ENCODE measurements at places on chromosomes 1 and 21.

DNA sequence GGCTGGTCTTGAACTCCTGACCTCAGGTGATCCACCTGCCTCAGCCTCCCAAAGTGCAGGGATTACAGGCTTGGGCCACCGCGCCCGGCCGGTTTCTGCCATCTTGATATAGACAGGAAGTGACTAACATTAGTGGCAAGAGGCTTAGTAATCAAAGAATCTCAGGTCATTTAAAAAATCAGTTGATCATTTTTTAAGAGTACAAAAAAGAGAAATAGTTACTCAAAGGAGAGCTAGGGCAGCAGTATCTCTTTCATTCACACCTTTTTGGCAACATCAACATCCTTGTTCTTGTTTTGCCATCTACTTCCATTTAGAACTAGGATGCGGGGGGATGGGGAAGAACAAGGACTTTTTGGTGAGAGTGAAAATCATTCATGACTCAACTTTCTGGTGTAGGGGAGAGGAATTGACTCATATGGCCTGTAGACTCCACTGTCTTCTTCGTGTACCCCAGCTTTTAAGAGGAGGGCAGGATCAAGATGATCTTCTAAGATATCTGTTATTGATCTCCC lies 8.8 kb downstream of the FCRLB start:
- DNase-seq = peak; percentile 40

DNA sequence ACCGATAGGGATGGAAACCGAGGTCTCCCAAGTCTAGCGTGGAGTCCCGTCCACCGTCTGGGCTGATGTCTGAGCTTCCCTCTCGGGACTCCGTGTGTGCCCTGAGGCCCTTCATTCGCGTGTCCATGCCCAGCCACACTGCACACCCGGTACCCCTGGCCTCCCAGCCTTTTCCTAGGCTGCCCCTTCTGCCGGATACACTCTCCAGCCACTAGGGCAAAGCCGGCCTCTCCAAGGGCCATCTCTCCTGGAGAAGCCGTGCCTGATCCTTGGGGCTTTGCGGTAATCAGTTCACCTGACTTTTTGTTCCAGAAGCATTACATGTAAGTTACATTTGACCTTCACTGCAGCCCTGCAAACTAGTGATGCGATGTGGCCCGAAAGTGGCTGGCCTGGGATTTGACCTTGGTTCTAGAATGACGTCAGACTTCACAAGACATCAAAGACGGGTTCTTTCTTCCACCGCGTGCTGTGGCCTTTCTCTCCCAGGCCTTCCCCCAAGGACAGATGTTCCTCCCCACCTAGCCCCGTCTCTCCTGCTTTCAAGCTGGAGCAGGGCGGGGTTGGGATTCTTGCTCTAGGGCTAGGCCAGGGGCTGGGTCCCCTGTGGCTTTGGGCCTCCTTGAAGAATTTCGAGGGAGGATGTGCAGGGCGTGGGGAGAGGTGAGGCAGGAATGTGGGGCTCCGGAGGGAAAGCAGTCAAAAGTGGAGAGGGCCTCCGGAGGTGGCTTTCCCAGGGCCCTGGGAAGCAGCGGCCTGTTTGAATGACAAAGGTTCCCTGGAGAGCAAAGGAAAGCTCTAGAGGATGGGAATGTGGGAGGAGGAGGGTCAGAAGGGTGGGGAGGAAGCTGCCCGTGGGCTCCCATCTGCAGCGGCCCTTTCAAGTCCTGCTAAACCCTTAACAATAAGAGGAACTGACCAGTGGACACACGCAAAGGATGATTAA lies 49.7 kb upstream of the SLC2A1 start:
- DNase-seq = peak; percentile 75

DNA sequence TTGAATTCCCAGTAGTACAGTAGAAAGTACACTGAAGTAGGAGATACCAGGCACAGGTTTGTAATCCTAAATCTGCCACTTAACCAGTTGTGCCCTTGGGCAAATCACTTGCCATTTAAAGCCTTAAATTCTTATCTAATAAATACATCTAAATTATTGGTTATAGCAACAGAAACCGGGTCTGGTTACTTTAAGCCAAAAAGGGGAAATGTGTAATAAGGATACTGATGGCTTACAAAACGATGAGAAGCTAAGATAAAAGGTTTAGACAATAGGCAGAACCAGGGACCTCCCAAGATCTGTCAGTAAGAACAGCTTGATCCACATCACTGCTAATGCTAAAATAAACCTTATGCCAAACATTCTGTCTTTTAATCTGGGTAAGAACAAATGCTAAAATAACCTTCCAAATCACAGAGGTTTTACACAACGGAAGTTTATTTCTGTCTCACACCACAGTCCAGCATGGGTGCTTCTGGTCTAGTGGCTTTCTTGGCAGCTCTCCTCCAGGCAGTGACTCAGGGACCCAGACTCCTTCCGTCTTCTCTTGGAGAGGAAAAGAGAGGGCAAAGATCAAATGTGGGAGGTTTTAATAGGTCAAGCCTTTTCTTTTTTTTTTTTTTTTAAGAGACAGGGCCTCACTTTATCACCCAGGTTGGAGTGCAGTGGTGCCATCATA lies 16.5 kb upstream of the ZMYM1 start:
- no peak for DNase-seq

- no peak for DNase-seq
Observed at GRCh38 chr1:63848733-63849132, 74.9 kb downstream of the ROR1 start.

- no peak for DNase-seq
Observed at GRCh38 chr1:176461576-176461975, 1.4 kb upstream of the PAPPA2 start.

DNA sequence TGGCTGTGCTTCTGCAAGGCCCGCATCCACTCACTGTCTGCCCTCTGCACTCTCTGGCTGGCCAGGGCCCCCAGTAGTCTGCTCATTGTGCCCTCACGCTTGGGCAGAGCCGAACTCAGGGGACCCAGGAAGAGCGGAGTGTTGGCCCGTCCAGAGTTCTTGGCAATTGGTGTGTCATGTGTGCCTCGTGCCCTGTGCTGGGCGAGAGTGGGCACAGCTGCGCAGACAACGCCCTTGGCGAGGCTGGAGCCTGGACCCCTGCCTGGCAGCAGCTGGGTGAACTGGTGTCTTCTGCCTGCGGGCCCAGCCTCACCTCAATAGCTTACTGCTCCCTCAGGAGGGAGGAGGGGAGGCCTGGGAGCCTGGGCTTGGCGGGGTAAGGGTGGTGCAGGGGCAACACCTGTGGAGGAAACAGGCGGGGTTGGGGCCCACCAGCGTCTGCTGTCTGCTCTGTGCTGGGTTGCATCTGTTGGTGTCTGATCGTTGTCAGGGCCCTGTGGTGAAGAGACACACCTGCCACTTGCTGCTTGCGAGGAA lies 2.1 kb downstream of the GUK1 start:
- DNase-seq = no peak

DNA sequence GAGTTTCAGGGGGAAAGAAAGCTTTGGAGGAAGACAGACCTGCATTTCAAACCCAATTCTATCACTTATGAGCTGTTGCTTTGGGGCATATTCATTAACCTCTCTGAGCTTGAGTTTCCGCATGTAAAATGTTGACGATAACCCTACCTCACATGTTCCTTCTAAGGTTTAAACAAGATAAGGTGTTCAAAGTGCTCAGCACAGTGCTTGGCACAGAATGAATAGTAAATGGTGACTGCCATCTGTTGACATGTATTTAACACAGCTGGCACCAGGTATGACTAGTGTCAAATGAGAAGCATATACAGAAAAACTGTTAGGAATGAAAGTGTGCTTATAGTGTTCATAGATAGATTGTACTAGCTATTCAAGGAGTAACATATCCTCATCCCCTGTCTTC lies 155.5 kb downstream of the PTGER3 start:
- no peak for DNase-seq

GRCh38 chr21:42006765-42007164 lies 3.4 kb downstream of the ZBTB21 start:
- DNase-seq = no peak

- no peak for DNase-seq
Observed at GRCh38 chr1:20190256-20191160, 4.2 kb upstream of the PLA2G2C start.

GRCh38 chr1:25837262-25837875 lies 17.6 kb downstream of the MTFR1L start:
- DNase-seq = no peak

- DNase-seq = peak; percentile 71
Observed at GRCh38 chr1:40948741-40949443, 30.6 kb upstream of the CTPS1 start.

- peak; percentile 18 for DNase-seq
Observed at GRCh38 chr1:219066631-219067349, 106.9 kb upstream of the LYPLAL1 start.

GRCh38 chr1:169052727-169053126 lies 53.8 kb upstream of the ATP1B1 start:
- no peak for DNase-seq

DNA sequence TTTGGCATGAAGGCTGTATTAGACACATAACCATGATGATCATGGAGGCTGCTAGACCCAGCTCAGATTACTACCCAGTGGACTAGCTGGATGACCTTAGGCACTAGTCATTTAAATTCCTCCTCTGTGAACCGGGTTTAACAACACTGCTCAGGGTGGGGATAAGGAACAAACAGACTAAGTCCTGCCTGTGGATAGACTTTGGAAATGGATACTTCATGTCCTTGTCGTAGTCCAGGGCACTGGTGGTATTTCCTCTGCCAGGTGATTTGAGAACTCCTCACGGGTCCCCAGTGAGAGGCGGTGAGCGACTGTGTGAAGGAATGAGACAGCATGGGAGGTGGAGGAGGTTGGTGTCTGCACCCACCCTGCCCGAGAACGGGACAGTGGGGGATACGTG lies 72.9 kb upstream of the SELENON start:
- no peak for DNase-seq

- peak; percentile 89 for DNase-seq
Observed at GRCh38 chr1:119279456-119280381, 88.9 kb upstream of the HAO2 start.

DNA sequence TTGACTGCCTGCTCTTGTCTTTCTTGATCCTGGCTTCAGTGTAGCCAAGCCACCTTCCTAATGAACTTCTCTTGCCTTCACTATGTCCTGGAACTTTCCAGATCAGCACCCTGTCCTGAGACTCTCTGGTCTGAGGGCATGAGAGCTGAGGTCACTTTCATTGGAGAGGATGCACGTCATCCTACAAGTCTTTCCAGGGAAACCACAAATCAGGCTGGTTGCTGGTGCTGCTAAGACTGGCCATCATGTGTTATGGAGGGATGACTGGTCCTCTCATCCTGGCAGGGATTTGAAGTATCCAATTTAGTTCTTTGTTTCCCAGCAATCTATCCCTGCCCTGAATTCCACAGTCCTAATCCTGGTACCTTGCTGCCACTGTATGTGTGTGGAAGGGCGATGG lies 228.6 kb downstream of the GPATCH2 start:
- DNase-seq = no peak

GRCh38 chr21:39003982-39004633 lies 179.1 kb downstream of the PSMG1 start:
- no peak for DNase-seq

DNA sequence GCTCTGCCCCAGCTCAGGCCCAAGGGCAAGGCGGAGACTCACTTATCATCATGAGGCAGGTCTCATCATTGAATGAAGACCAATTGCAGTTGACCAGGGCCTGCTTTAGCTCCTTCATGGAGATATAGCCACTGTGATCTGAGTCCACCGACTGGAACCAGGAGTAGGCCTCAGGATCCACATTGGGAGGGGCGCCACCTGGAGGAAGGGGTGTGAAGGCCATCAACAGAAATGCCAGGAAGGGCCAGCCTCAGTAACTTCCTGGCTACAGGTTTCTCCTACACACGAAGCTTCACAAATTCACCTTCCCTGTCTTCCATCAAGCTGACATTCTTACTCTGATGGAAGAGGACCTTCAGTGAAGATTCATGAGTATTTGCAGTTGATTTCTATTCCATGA lies 11.6 kb downstream of the PEF1 start:
- DNase-seq = peak; percentile 40

- DNase-seq = peak; percentile 39
Observed at GRCh38 chr1:203751051-203751450, 13.9 kb upstream of the LAX1 start.

- no peak for DNase-seq
Observed at GRCh38 chr1:208485512-208485911, 241.3 kb upstream of the PLXNA2 start.

DNA sequence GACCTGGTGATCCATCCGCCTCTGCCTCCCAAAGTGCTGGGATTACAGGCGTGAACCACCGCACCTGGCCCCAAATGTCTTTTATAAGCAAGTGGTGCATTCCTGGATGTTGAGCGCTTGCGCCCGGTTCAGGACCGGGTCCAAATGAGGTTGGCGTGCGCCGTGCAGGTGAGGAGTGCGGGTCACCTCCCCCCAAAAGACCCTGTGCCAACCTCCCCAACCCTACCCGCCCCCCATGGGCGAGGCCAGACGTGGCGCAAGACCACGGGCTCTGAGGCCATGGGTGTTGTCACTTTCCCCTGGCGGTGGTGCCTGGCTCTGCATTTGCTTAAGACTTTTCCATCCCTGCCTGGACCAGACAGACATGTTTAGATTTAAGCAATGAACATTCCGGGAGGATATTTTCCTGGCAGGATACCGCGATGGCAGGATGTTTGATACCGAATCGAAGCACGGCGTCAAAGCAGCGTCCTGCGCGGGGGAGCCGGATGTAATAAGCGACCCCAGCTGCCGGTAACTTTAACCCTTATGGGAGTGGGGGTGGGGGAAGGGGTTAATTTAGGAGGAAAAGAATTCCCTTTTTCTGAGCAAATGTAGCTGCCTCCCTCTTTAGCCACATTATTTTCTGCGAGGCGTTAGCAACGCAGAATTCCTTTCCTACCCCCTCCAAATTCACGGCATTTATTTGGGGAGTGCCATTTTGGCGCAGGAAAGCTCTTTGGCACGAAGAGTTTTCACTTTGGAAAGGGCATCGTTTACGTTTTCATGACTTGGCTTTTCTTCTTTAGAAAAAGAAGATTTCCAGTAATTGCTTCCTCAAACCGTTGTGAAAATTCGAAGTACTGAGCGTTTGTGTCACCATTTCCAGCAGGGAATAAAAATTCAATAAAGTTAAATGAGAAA lies 27.8 kb upstream of the RNF187 start:
- no peak for DNase-seq

DNA sequence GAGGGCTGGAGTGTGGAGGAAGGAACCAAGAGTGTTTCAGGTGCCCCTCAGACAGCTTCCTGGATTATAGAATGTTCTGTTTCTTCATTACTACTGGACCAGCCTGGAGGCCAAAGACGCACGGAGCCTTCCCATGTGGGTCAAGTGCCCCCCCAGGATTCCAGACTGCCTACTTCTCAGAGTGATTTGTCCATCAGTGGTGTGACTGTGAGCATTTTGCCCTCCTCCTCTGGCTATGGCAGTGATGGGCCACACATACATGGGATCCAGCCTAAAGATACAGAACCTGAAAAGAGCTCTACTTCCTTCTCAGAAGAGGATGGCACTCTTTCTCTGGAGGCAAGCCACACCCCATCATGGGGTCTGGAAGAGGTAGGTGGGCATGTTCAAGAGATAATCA lies 64.9 kb downstream of the MACF1 start:
- DNase-seq = no peak

GRCh38 chr1:103911450-103911849 lies 161.8 kb downstream of the AMY1C start:
- DNase-seq = no peak

- peak; percentile 60 for DNase-seq
Observed at GRCh38 chr1:228544921-228545591, 57.9 kb downstream of the RNF187 start.

- DNase-seq = no peak
Observed at GRCh38 chr1:245671349-245671748, 516.6 kb downstream of the KIF26B start.

Data from urothelium cell line (cell line).